Breast epithelium (tissue), 4 donors: ENCODE measurements at places on chromosomes 6 and 20.

DNA sequence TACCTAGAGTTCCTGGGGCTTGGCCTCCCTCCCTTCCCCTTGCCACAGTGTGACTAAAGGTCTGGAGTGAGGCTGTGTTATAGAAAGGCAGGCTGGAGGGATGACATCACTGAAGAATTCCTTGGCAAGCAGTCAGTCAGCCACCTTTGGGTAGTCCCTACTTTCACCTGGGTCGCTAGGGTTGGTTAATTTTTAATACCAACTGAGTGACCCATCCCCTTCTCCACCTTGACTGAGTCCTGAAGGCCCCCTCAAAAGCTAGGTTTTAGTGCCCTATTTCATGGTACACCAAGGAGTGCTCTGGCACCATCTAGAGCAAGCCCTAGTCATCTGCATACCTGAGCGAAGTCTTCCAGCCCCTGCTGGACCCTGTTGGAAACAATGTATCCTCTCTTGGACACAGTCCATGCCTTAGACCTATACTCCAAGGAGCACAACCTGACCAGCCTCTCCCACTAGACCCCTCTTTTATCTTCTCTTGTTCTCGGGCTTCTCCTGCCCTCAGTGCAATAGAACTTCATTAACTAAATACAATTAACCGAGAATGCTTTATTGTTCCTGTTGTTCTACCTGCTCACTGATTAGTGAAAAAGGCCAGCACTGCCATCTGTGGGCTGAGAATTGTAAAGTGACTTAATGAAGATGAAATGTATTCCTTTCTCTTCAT, 44.6 kb downstream of the RIN2 start:
- no peaks in the 10 kb centered on the region for H3K27me3 ChIP-seq
- no peak overlapping the region for H3K4me3 ChIP-seq
- peaks cover 12% of the 10 kb centered on the region for H3K4me1 ChIP-seq
- no peaks in the 10 kb centered on the region for H3K36me3 ChIP-seq
- peak overlapping the region; percentile 14 for H3K27ac ChIP-seq

DNA sequence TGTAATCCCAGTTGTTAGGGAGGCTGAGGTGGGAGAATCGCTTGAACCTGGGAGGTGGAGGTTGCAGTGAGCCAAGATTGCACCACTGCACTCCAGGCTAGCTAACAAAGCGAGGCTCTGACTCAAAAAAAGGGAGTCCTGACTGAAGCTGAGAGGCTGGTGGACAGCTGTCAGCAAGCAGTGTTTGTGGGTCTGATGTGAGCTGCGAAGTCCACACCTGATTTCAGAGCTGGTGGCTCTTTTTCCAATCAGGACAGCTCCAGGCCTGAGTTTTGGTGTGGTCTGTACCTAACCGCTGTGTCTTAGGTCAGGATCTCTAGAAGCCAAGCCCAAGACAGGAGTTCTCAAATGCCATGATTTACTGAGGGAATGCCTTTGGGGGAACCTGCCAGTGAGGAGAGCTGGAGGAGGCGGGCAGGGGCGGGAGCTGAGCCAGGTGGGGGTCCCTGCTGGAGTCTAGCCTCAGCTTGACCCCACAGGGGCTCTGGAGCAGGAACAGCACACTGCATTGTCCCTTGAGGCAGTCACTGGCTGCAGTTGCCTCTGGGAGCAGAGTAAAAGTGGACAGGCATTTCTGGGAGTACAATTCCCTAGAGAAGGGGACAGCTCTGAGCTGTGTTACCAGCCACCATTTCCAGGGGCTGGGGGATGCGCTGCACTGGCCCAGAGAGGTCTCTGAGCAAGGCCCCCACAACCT, 5.0 kb downstream of the GFRA4 start:
- no peaks in the 10 kb centered on the region for H3K27me3 ChIP-seq
- H3K36me3 ChIP-seq = no peaks in the 10 kb centered on the region
- H3K27ac ChIP-seq = no peak overlapping the region
- no peak for DNase-seq
- no peaks in the 10 kb centered on the region for H3K4me1 ChIP-seq

GRCh38 chr6:7106752-7107577, 796 bp upstream of the RREB1 start:
- H3K27me3 ChIP-seq = no peaks in the 10 kb centered on the region
- peak; percentile 32 for DNase-seq
- peak overlapping the region; percentile 84 for H3K4me3 ChIP-seq
- H3K4me1 ChIP-seq = no peaks in the 10 kb centered on the region
- H3K36me3 ChIP-seq = no peaks in the 10 kb centered on the region

- H3K4me3 ChIP-seq = no peak overlapping the region
- H3K27ac ChIP-seq = no peak overlapping the region
- no peaks in the 10 kb centered on the region for H3K36me3 ChIP-seq
- H3K4me1 ChIP-seq = no peaks in the 10 kb centered on the region
- H3K27me3 ChIP-seq = no peaks in the 10 kb centered on the region
These were observed 26.4 kb upstream of the SLC9A8 start for GRCh38 chr20:49786196-49786595.

DNA sequence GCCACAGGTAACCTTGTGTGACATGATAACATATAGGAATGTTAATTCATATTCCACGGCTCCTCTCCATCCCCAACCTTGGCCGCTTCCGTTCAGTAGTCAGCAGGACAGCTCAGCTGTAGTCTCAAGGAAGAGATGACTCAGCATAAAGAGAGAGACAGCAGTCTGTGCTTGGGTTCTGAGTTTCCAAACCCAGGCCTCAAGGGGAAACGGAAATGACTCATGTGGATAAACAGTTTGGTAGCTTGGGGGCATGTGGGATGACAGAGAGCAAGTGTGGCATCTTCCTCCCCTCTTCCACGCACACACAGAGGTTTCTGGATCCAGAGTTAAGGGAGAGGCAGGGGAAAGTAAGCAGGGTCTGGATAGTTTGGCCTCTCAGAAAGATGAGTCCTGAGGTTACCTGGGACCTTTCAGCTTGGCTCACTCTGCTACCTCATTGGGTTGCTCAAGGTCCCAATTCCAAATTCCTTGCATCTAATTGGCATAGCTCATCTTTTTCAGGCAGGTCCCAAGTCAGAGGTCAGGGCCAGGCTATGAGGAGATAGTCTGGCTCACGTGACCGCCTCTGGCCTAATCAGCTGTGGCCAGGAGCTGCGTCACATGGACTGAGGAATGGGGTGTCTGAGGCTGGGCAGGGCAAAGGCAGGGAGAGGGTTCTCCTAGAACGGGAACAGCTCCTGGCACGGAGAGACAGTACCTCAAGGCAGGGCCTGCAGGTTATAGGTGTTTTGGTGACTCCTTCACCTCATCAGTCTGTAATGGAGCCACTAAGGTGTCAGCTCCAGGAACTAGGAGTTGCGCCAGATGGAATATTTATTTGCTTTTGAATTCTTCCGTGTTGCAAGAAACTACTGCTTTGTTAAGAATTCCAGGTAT, 36.5 kb upstream of the MLN start:
- peaks cover 5% of the 10 kb centered on the region for H3K4me1 ChIP-seq
- no peak for DNase-seq
- H3K27ac ChIP-seq = peak overlapping the region; percentile 78

GRCh38 chr6:159104163-159104925, 59.6 kb upstream of the TAGAP start:
- no peak overlapping the region for H3K4me3 ChIP-seq
- no peaks in the 10 kb centered on the region for H3K27me3 ChIP-seq
- H3K4me1 ChIP-seq = peaks cover 3% of the 10 kb centered on the region
- peak overlapping the region; percentile 72 for H3K27ac ChIP-seq
- no peak for DNase-seq
- H3K36me3 ChIP-seq = no peaks in the 10 kb centered on the region

DNA sequence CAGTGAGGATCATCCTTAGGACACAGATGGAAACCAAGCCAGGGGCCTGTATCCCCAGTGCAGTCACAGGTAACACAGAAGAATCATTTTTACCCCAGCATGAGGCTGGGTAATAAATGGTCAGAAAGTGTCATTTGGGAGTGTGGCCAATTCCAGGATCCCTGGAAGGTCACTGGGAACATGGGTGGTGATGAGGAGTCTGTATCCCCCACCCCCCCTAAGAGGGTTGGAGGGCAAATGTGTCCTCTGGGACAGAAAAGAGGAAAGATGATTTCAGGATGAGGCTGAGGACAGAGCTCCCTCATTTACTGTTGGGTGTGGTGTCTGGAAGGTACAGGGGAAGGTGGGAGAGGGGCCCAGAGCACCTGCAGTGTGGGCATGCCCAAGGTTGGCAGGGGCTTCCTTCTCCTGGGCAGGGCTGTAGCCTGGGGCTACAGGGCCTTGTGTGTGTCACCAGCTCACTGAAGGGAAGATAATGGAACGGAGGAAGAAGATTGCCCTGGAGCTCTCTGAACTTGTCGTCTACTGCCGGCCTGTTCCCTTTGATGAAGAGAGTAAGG, 34.5 kb downstream of the PLCG1 start:
- peak overlapping the region; percentile 66 for H3K27ac ChIP-seq
- H3K27me3 ChIP-seq = no peaks in the 10 kb centered on the region
- H3K4me3 ChIP-seq = no peak overlapping the region
